ENCODE measurements at places on chromosomes 3 and 15.
A peak's percentile ranks its signal among the peaks of the same experiment; 100 is the strongest.

- no peak for DNase-seq
These were observed 848.9 kb upstream of the CADM2 start for GRCh38 chr3:84109911-84110310.

DNA sequence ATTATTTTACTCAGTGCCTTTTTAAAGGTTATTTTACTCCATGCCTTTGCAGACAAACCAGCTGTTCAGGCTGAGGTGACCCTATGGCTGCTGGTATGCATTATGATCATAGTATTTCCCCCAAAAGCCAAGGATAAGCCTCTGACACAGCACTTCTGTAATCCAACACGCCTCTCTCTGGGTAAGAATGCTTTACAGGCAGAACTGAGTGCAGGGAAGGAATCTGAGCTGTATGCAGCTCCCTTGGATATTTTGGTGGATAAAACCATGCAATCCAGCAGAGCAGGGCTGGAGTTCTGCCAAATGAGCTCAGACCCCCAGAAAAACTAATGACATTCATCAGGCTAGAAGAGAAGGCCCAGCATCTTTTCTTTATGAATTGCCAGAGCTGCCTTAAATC lies 11.7 kb upstream of the MAP1A start:
- peak; percentile 25 for DNase-seq

- DNase-seq: peak; percentile 52
These were observed 16.0 kb upstream of the CPEB1 start for GRCh38 chr15:82663186-82663600.

GRCh38 chr15:58142827-58143461 lies 4.8 kb downstream of the AQP9 start:
- DNase-seq: no peak

GRCh38 chr3:43326891-43327581 lies 40.7 kb downstream of the SNRK start:
- peak; percentile 18 for DNase-seq

DNA sequence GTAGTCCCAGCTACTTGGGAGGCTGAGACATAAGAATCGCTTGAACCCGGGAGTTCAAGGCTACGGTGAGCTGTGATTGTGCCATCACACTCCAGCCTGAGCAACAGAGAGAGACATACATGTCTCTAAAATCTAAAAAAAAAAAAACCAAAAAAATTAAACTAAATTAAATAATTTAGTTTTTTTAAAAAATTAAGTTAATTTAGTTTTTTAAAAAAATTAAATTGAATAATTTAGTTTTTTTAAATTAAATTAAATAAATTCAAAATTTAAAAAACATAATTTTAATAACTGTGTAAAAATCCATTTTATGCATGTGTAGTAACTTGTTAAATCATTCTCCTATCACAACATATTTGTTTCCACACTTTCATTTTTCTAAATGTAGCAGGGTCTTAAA lies 20.1 kb upstream of the ARPIN start:
- no peak for DNase-seq

DNA sequence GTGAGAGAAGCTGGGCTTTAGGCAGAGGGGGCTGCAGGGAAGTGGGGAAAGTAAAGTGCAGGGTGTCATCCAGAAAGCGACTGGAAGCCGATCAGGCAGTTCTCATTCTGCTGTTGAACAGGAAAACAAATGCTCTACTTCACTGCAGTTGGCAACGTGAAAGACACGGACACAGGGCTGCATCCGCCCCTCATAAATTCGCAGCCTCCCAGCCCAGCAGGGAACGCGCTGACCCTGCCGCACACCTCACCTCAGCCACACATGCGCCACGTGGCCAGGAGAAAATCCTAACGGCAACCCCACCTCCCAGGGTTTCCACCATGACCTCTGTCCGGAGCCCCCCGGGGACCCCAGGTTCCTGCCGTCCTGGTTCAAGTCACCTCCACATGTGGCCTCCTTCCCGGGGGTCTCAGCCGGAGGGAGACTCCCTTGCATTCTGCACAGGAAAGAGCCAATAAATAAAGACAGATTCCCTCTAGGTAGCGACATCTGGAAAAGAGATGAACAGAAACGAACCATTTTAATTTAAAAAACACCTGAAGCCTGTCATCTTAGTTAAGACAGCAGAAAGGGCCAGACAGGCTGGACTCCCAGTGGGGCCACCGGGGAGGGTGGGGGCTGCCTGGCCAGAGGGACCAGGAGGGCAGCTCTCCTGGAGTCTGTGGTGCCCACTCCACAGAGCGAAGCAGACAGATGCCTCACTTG lies 118.7 kb downstream of the TMEM266 start:
- peak; percentile 70 for DNase-seq

DNA sequence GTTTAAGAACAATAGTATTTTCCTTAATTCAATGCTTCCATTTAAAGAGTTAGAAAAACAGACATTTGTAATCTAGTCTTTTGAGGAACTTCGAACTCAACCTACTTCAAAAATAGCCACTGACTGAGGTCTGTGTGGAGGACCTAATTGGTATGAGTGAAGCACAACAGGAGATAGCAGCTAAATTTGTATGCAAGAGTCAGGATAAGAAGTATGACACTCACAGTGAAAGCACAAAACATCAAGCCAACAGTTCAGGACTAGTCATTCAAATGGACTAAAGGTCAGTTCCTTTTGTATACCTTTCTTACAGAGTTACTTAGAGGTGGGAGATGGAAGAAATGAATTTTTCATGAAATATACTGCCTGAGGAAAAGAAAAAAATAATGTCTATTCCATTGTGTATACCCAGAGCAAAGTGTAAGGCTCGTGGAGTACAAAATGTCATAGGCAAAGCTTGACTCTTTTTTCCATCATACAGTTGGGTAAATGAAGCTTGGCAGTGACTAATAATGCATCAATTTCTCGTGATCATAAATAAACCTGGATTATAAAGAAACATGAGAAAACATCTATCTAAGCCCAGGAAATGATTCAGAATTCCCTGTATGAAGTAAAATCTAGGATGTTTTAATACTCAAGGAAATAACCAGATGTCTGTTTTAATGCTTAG lies 1005.2 kb upstream of the CADM2 start:
- DNase-seq: no peak

DNA sequence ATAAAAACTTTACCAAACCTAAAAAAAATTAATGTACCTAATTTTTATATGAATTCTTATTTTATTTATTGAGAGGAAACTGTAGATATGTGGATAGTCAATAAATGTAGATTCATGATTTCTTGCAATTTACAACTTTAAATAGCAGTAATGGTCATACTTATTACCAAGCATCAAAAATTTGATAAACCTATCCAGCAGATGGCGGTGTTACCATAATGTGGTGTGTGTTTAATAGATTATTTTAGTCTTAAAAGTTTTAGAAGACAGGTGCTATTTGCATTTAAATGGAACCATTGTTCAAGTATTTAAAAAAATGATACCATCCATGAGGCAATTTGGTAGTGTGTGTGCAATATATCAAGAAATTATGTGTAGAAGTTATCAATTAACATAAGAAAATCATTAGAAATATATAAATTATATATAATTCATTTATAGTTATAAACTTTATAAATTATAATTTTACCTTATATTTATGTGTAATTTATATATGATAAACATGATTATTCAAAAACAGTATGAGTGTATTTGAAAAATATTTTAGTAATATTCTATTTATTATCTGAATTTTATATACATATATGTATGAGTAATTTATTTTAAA lies 176.0 kb upstream of the BCHE start:
- peak; percentile 11 for DNase-seq

GRCh38 chr3:146640955-146641867 lies 36.1 kb upstream of the PLSCR5 start:
- no peak for DNase-seq

- DNase-seq: no peak
These were observed 31.6 kb downstream of the TIPARP start for GRCh38 chr3:156705761-156706616.

- peak; percentile 78 for DNase-seq
These were observed 5.0 kb downstream of the GATA2 start for GRCh38 chr3:128487813-128488635.

- no peak for DNase-seq
These were observed 98.4 kb downstream of the DHX30 start for GRCh38 chr3:47901280-47901833.

GRCh38 chr3:47475570-47476329 lies at the start of gene SCAP:
Gene SCAP, minus strand, starts transcription at chr3:47475941. Its CDS starts 32,948 bp downstream, at chr3:47442993.
- peak; percentile 89 for DNase-seq

- no peak for DNase-seq
These were observed 240.7 kb upstream of the DNAJC19 start for GRCh38 chr3:181230258-181230657.

GRCh38 chr3:140270329-140270728 lies 335.3 kb downstream of the CLSTN2 start:
- no peak for DNase-seq

GRCh38 chr15:25238716-25239470 lies 199.9 kb downstream of the UBE3A start:
- no peak for DNase-seq

DNA sequence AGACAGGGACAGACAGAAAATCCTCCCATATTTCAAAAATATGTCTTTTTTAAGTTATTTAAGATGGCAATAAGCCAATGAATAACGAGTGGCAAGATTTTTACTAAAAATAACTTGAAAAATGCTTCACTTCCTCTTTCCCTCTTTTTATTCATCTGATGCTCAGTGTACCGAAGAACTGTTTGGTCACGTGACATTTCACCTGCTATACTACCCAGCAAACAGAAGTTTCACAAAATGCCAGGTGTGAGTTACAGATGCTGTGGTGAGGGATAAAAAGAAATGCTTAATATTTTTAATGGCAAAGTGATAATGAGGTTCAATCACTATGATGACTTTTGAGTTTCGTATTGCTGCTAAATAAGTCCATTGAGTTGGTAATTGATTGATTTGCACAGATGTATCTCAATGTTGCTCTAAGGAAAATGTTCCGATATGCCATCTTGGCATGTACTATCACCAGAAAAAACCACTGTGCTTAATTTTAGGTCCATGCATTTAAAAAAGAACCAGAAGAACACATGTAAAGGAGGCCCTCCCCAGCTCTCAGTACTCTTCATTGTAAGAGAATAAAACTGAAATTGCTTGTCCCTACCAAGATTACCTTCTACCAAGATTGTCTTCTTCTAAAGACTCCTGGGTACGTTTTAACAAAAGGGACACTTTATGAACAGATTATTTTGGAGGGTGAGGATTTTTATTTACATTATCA lies 26.0 kb upstream of the SEC62 start:
- DNase-seq: no peak

GRCh38 chr3:95029644-95030043 lies 966.8 kb downstream of the NSUN3 start:
- DNase-seq: no peak

- no peak for DNase-seq
These were observed 80.7 kb upstream of the PSMD6 start for GRCh38 chr3:64104006-64104405.

DNA sequence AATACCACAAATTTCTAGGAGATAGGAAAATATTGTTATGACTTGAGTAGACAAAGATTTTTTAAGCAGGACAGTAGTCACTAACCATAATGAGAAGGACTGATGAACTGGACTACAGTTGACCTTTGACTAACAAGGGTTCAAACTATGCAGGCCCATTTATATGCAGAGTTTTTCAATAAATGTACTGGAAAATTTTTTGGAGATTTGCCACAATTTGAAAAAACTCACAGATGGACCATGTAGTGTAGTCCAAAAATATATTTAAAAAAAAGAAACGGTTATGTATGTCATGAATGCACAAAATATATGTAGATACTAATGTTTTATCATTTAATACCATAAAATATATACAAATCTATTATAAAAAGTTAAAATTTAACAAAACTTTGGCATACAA lies 151.8 kb downstream of the LRRN1 start:
- DNase-seq: peak; percentile 1

- DNase-seq: no peak
These were observed 16.9 kb upstream of the IGSF10 start for GRCh38 chr3:151477591-151478334.

DNA sequence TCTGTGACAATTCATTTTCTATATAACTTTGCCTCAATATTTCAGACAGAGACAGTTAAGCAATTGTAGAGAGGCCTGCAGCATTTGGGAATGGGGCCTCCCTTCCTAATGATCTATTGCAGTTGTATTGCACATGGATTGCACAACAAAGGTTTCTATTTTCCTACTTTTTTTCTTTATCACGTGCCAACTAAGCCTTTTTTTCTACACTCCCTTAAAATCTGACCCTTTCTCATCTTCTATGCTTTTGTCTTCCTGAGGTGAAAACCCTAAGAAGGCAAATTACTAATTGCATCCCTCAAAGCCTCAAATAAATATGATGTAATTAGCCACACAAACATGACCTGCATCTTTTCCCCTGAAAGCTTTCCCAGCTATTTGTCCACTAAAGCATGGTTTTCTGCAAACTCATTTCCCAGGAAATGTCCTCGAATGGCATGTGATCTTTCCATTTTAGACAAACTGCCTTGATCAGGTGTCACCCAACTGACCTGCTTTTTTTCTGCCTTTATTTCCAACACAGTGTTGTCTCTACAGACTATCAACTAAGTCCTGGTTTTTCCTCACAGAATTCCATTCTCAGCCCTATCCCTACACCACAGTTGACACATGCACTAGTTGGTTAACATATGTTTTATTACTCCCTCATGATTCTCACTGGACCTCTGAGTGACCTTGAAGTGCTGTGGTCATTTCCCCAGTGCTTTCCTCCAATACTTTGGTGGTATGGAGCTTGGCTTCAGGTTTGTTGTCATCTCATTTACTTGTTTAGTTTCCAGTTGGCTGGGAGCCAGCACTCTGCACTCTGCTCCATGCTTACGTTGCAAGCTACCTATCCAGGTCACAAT lies 31.9 kb upstream of the TSC22D2 start:
- no peak for DNase-seq

GRCh38 chr3:51375571-51375970 lies 9.5 kb upstream of the MANF start:
- no peak for DNase-seq

- no peak for DNase-seq
These were observed 204.2 kb upstream of the ONECUT1 start for GRCh38 chr15:52994290-52994689.

DNA sequence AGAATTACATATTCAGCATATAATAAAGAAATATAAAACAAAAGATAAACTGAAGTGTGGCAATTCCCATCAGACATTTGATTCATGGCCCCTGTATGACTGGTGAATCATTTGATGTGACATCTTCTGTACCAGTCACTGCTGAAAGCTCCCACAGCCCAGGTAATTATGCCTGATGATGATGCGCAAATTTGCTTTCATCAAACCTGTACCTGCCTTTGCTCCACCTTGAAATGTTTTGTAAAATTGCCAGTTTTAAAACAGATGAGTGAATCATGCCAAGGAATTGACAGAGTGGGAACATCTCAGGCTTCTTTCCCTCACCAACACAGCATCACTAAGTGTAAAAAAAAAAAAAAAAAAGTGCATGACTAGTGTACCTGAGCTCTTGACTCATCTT lies 66.5 kb upstream of the EIF1B start:
- DNase-seq: no peak

GRCh38 chr15:81002331-81003096 lies 1.8 kb downstream of the TLNRD1 start:
- no peak for DNase-seq

All from hindlimb muscle (tissue), 1 donor.